ENCODE measurements at places on chromosomes 16 and 17. TPM values are rescaled to one million over a fixed set of nuclear protein-coding genes. Genes with fewer than 3 reads are reported as not detected.

DNA sequence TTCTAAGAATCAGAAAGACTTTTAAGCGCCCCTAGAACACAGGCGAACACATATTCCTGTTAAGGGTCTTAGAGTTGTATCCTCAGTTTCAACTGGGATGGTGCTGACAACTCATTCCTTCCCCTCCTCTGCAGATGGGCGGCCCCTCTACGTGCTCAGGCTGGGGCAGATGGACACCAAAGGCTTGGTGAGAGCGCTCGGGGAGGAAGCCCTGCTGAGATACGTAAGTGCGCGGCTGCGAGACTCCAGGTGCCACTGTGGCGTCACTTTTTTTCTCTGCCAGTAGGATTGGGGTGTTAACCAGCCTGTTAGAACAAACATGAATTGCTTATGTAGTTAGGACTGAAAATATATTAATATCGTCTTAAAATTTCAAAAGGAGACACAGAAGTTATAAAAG lies 62.7 kb downstream of the SEC14L1 start:
- no peak for DNase-seq
- no peaks in the 10 kb centered on the region for H3K27me3 ChIP-seq
- no peak overlapping the region for H3K4me3 ChIP-seq
- no peaks in the 10 kb centered on the region for H3K4me1 ChIP-seq
- peaks cover 67% of the 10 kb centered on the region for H3K36me3 ChIP-seq
- H3K27ac ChIP-seq, result no peak overlapping the region

DNA sequence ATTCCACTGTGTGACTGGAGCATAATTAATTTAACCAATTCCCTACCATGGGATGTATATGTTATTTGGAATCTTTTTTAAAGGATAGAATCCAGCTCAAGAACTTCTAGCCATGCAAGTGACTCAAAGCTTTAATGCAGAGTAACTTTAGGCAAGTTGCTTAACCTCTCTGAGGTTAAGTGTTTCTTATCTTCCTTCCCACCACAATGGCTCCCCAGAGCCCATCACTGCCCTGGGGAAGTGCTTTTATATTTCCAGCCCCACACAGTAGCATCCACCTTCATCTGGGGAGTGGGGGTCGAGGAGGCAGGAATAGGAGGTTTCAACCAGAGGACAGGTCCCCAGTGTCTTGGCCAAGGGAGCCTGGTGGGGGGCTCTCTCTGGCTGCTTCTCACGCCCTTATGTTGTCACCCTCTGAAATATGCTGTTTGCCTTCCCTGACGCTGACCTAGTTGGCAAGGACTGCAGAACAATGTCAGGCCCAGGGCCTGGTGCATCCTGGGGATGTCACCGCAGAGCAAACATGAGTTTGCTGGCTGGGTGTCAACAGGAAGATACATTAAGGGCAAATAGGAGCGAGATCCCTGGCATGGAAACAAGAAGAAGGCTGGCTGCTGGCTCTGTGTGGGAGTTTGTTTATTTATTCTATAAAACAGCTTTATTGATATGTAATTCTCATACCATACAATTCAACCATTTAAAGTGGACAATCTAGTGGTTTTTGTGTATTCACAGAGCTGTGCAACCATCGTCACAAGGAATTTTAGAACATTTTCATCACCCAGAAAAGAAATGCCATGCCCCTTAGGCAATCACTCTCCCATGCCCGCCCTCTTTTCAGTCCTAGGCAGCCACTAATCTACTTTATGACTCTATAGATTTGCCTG lies 46.6 kb upstream of the WSB1 start:
- DNase-seq, result no peak
- no peak overlapping the region for H3K27ac ChIP-seq
- no peaks in the 10 kb centered on the region for H3K36me3 ChIP-seq
- no peaks in the 10 kb centered on the region for H3K27me3 ChIP-seq

DNA sequence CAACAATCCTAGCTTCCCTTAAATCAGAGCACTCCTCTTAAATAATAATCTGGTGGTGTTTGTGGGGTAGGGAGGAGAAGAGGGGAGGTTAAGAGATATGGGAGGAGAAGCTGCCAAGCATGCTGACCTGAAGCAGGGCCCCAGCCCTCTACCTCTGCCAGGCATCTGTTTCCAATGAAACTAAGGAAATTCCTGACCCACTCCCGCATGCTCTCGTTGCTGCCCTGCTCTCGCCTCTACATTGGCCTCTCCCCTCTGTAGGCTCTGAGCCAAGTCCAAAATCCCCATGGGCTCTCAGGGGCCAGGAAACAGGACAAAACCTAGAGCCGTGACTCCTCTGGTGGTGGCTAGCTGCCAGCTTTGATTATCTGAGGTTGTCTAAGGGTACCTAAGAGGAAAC lies 559.5 kb upstream of the CDH11 start:
- no peaks in the 10 kb centered on the region for H3K4me1 ChIP-seq
- H3K4me3 ChIP-seq, result no peak overlapping the region
- H3K27me3 ChIP-seq, result no peaks in the 10 kb centered on the region
- H3K27ac ChIP-seq, result no peak overlapping the region
- no peak for DNase-seq

DNA sequence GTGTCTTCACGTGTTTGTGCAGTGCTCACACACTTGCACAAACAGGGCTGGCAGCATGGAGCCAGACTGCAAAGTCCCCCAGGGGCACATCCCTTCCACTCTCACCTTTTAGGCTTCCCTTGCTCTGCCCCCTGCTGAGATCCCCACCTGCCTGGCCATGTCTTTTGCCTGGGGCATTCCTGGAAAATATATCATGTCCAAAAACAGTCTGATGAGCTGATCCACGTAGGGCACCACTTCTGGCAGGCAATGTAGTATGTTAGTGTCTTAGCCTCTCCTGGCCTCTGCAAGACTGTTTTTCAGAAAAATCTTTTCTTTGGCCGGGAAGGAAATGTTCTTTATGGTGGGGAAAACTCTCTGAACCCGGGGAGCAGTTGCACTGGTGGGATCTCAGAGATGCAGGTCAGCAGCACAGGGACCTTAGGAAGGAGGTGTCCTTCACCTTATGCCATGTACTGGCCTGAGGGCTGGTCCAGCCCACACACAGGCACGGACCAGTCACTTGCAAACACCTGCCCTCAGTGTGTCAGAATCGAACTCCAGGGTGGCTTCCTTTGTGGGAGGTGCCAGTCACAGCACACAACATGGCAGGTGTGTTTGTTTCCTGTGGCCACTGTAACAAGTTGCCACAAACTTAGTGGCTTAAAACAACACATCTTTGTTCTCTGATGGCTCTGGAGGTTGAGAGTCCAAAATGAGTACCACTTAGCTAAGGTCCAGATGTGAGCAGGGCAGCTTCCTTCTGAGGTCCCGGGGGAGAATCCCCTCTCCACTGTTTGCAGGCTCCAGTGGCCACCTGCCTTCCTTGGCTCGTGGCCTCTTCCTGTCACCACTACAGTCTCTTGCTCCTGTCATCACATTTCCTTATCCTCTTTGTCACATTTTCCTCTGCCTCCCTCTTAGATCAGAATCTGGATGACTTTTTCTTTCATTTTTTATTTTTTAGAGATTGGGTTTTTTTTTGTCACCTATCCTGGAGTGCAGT lies 46.6 kb downstream of the MPRIP start:
- no peak overlapping the region for H3K4me3 ChIP-seq
- peaks cover 4% of the 10 kb centered on the region for H3K4me1 ChIP-seq
- no peaks in the 10 kb centered on the region for H3K27me3 ChIP-seq
- peaks cover 40% of the 10 kb centered on the region for H3K36me3 ChIP-seq

DNA sequence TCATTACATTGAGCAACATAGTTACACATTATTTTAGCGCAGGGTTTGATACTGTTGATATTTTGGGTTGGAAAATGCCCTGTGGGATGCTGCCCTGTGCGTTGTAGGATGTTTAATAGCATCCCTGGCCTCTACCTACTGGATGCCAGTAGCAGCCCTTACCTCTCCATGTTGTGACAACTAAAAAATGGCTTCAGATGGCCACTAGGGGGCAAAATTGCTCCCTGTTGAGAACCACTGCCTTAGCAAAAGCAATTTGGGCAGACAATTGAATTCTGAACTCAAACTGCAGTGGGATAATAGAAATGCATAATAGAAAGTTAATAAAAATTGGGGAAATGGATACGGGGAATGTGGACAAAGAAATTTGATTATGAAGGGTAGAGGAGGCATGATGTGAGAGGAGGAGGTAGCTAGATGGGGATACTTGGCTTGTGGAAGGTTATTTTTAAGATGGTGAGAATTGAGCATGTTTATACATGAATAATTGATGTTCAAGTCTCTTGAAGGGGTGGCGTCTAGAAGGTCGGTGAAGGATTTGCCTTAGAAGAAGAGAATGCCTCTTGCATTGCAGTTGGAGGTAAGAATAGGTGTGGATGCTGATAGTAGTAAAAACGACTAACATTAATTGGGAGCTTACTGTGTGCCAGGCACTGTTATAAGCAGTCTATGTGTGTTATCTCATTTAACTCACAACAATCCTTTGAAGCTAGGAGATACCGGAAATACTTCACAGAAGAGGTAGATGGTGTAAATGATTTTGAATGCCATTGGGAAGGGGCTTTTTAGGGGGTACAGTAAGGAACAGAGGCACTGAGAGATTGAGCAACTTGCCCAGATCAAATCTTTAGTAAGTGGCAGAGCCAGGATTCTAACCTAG lies 19.0 kb downstream of the HEATR9 start:
- peaks cover 29% of the 10 kb centered on the region for H3K36me3 ChIP-seq
- H3K4me1 ChIP-seq, result no peaks in the 10 kb centered on the region
- H3K27me3 ChIP-seq, result no peaks in the 10 kb centered on the region
- H3K4me3 ChIP-seq, result no peak overlapping the region
- peak; percentile 57 for DNase-seq

- H3K36me3 ChIP-seq, result no peaks in the 10 kb centered on the region
- H3K27ac ChIP-seq, result no peak overlapping the region
- no peak for DNase-seq
- H3K27me3 ChIP-seq, result no peaks in the 10 kb centered on the region
- no peak overlapping the region for H3K4me3 ChIP-seq
Measured at GRCh38 chr17:75074532-75074931, 13.2 kb upstream of the SLC16A5 start.

- no peaks in the 10 kb centered on the region for H3K36me3 ChIP-seq
- peak; percentile 39 for DNase-seq
- H3K27ac ChIP-seq, result peak overlapping the region; percentile 88
- no peaks in the 10 kb centered on the region for H3K27me3 ChIP-seq
- peak overlapping the region; percentile 52 for H3K4me3 ChIP-seq
- H3K4me1 ChIP-seq, result peaks cover 24% of the 10 kb centered on the region
Measured at GRCh38 chr17:64984851-64985521, 65.7 kb upstream of the LRRC37A3 start.

DNA sequence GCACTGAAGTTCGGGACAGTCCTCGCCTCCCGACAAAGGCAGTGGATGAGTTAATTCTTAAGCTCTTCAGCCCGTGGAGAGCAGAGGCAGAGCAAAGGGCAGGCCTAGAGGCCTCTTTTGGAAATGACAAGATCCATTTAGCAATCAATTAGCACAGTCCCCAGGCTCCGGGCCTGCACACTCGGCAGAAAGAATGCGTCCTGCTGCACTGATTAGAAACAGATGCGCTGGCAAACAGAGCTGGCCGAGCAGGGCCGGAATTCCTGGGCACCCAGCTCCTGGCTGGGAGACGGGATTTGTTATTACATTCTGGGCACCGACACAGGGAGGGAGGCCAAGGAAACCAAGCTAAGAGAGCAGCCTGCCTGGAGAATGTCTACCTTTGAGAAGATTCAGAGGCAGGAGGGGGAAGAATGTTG lies 162.9 kb downstream of the COPRS start:
- no peaks in the 10 kb centered on the region for H3K4me1 ChIP-seq
- DNase-seq, result no peak
- H3K4me3 ChIP-seq, result no peak overlapping the region
- H3K27ac ChIP-seq, result no peak overlapping the region
- H3K27me3 ChIP-seq, result no peaks in the 10 kb centered on the region

GRCh38 chr17:29764217-29764616 lies 141.5 kb upstream of the CORO6 start:
- no peak for DNase-seq
- H3K4me1 ChIP-seq, result peaks cover 14% of the 10 kb centered on the region
- H3K27ac ChIP-seq, result no peak overlapping the region
- no peak overlapping the region for H3K4me3 ChIP-seq
- H3K36me3 ChIP-seq, result no peaks in the 10 kb centered on the region

Gene FA2H
- total RNA-seq, result not detected

Gene GP2
- not detected for total RNA-seq

Gene ZNF263
- 51.6 TPM for total RNA-seq

Gene GAN
- 5.1 TPM for total RNA-seq

Gene MFSD11
- 32.0 TPM for total RNA-seq
